ENCODE measurements at places on chromosomes 11 and 22.
A peak's percentile ranks its signal among the peaks of the same experiment; 100 is the strongest.

- DNase-seq, result no peak
Observed at GRCh38 chr11:60428517-60428916, 855 bp upstream of the MS4A5 start.

DNA sequence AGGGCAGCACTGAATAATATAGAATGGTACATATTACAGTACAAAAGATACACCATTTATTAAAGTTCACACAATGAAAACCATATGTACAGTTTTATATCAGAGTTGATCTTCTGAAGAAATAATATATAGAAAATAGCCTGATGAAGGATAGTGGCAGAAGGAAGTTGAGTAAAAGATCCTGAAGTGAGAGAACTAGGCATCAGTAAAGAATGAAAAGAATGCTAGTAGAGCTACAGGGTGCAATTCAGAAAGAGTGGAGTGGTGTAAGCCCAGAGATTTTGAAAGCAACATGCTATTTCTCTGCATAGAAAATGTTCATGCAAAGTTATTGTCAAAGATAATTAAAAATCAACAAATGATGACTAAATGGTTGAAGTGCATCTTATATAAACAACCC lies 1552.7 kb upstream of the TENM4 start:
- DNase-seq, result no peak

- DNase-seq, result peak; percentile 5
Observed at GRCh38 chr11:116927163-116927974, 89.9 kb upstream of the APOA1 start.

GRCh38 chr11:115503083-115503885 lies 931 bp downstream of the CADM1 start:
- peak; percentile 50 for DNase-seq

Measured in neural crest cell (in vitro differentiated cells).